ENCODE measurements at places on chromosomes 2 and 18.
A peak's percentile ranks its signal among the peaks of the same experiment; 100 is the strongest.

- DNase-seq = no peak
Measured at GRCh38 chr18:55529581-55529980, 58.4 kb downstream of the TCF4 start.

DNA sequence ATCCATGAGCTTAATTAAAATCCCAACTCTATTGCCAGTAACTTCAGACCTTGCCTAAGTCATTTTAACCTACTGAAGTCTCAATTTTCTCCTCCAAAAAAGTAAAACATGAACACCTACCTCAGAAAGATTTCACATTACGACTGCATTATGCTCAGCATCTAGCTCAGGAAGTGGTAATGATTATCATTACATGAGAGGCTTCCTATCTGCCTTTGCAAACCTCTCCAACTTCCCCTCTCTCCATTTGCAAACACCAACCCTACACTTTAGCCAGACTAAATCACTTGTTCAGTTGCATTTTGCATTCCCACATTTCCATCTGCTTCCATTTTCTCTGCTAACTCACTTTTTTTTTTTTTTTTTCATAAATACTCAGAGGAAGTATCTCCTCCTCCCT lies 6.8 kb downstream of the SLC38A11 start:
- no peak for DNase-seq

DNA sequence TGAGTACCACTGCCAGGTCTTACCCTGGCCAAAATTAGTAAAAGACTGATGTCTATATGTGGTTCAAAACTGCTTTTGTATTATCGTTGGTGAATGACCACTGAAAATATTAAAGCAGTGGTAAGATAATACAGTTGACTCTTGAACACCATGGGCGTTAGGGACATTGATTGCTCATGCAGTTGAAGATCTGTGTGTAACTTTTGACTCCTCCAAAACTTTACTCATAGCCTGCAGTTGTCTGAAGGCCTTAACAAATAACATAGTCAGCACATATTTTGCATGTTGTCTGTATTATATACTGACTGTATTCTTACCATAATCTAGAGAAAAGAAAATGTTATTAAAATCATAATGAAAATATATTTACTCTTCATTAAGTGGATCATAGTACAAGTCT lies 5.8 kb upstream of the ANKRD12 start:
- no peak for DNase-seq

DNA sequence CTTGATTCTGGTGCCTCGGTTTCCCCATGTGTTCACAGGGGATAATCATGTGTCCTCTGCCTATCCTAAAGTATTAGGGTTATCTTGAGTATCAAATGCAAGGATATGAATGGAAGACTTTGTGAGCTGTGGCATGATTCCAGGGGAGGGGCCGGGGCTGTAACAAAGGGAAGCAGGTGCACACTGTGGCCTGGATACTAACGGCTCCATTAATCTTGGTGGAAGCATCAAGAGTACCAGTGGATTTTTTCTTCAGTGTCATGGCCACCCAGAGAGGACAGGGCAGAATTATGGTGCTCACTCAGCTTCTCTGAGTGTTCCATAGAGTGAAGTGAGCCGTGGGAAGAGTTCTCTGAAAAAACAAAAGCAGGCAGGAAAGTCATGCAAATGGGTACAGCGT lies 320.1 kb downstream of the ALK start:
- DNase-seq = no peak

DNA sequence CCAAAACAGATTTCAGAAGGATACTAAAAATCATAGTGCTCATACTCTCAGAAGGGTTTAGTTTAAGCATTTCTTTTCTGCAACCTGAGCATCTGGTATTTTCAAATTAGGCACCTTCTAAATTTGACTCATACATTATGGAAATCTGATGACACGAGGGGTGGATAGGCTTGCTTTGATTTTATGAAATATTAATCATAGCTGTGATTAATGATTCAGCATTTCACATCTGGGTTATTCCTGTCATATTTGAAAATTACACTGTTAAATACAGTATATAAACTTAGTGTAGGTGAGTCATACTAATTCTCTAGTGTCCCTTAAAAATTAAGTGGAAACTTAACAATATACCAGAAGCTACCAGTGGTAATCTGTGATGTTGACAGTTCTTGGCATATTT lies 47.7 kb downstream of the MRPS9 start:
- no peak for DNase-seq

DNA sequence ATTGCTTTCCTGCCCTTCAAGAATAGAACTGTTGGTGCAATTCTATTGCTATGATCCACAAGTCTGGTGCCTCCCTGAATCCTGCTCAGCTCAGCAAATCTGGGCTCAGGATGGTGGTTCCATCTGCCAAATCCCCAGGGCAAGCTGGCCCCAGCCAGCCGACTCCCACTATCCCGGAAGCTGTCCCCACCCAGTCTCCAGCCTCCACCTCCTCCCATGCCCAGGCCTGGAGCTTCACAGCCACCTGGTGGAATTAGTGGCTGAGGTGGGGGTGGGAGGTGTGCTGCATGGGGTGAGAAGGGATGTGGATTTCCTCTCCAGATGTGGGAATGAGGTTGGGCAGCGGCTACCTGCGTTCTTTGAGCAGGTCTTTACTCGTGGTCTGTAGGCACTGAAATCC lies 119.3 kb upstream of the SMAD2 start:
- DNase-seq = no peak

GRCh38 chr2:135948141-135948540 lies 37.3 kb downstream of the DARS1 start:
- DNase-seq = no peak

- no peak for DNase-seq
Measured at GRCh38 chr18:12703096-12703567, 290 bp downstream of the PSMG2 start.

DNA sequence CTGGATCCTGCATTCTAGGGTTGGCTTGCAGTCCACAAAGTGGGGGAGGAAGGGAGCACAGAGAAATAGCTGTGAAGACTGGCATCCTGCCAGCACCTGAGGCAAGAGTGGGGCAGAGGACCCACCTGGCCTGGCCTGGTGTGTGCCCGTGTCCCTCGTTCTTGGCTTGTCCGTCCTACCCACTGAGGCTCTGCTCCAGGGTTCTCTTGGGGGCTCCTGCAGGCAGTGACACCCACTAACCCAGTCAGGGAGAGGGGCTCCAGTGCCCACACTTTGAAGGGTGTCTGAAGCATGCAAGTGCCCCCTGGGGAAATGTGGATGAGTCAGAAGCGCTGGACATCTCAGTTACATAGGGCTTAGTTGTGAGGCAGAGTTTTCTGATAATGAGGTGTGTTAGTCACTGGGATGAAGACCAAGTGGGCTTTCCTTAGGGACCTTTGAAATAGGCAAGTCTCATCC lies 79.4 kb downstream of the SLC4A3 start:
- no peak for DNase-seq

- no peak for DNase-seq
Measured at GRCh38 chr2:191748059-191748461, 70.1 kb downstream of the NABP1 start.

DNA sequence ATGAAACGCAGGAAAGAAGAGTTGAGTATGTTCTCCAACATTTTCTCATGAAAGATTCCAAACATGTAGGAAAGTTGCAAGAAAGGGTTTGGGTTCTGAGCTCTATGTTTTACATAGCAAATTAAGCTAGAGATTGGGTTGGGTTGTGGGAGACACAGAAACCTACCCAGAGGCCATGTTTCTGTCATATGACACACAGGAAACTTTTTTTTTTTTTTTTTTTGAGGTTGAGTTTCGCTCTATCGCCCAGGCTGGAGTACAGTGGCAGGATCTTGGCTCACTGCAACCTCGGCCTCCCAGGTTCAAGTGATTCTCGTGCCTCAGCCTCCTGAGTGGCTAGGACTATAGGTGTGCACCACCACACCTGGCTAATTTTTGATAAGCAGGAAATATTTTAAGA lies 57.6 kb downstream of the DOCK10 start:
- DNase-seq = no peak

- no peak for DNase-seq
Measured at GRCh38 chr2:240876475-240877251, 8.0 kb downstream of the AGXT start.

- DNase-seq = peak; percentile 24
Measured at GRCh38 chr2:149167001-149167780, 128.7 kb downstream of the LYPD6B start.

DNA sequence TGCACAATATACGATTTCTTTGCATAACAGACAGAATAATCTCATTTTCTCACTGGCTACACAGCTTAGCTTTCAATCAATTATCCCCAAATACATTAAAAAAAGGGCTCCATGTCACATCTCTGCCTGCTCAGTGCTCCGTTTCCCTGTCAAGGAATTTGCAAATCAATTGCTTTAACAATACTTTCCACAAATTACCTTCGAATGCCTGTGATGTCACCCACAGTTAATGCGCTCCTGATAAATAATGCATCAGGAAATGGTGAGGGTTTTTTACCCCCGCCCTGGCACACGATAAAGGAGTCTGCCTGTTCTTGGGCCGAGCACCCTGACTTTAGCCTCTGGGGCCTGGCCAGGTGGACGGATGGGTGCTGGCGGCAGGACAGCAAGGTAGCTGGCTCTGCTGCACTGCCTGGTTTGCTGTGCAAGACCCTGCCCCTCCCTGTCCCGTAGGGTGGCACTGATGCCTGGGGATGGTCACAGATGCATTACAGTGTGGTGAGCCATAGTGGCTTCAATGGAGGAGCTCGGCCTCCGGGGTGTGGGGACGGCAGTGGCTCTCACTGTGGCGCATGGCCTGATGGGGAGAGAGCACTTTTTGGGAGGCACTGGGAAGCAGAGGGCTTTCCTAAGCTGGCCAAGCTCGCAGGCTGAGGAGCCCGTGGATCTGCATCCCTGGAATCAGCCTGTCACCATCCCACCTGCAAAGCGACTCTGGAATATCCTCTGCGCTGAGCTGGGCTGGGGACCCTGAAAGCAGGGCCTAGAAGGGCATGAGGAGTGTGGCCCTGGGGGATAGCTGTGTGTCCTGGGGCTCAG lies 88.3 kb upstream of the HS6ST1 start:
- no peak for DNase-seq

- no peak for DNase-seq
Measured at GRCh38 chr2:118576109-118576855, 271.2 kb downstream of the EN1 start.

DNA sequence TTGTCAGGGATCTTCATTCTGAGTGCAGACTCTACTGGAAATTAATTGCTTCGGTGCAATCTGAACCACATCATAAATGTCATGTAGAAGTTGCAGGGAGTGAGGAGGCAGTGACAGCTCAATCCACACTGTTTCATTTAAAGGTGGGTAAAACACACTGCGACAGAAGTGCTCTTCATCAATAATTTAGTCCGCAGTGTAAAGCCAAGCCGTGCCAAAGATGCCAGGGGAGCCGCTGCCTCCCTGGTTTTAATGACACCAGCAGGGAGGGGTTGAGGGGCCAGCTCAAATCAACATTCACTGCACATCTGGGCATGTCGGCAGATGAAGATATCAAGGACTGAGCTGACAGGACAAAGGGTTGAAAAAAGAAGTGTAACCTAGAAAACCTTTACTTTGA lies 305.7 kb upstream of the VRK2 start:
- DNase-seq = no peak

DNA sequence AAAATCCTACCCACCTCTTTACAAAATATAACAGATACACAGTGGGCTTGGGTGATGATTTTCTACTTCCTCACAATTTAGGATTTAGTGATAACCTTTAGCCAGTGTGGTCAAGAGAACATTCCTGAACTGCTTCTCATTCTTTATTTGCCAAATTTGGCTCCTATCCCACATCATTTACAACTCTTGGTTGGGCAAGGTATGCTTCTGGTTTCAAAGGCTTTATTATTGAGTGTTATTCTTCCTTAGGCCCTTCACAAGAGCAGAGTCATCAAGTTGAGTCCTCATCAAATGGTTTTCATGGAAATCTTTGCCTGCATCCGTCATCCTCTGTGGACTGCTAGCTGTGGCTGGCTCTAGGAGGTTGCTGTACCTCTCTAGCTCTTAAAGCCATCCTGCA lies 472.0 kb upstream of the ETAA1 start:
- DNase-seq = no peak

- DNase-seq = no peak
Measured at GRCh38 chr18:79687806-79688205, 8.2 kb downstream of the CTDP1 start.

GRCh38 chr2:10911291-10912075 lies at the start of gene KCNF1:
Gene KCNF1 (plus strand): TSS chr2:10911934. CDS start chr2:10912427, 493 bp downstream.
- DNase-seq = no peak

GRCh38 chr2:203603456-203604389 lies 68.6 kb upstream of the RAPH1 start:
- DNase-seq = no peak

DNA sequence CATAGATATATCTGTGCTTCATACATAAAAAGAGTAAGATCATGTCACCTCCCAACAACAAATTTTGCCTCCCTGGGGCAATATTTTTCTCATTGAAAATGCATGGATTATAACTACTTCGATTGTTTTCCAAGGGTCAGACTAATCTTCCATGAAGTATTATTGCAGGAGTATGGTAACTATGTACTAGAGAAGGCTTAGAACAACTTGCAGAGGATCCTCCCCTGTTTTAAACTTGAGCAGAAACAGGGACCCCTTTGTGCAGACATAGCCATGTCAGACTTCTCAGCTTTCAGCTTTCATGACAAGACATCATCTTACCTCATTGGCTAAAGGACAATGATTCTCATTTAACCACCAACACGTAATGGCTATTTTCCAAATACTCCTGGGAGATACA lies 13.2 kb upstream of the RAB27B start:
- no peak for DNase-seq

GRCh38 chr2:200306196-200306930 lies at the start of gene SPATS2L:
Gene SPATS2L (plus strand): TSS chr2:200306693. CDS start chr2:200389245, 82,552 bp downstream.
- DNase-seq = peak; percentile 31

DNA sequence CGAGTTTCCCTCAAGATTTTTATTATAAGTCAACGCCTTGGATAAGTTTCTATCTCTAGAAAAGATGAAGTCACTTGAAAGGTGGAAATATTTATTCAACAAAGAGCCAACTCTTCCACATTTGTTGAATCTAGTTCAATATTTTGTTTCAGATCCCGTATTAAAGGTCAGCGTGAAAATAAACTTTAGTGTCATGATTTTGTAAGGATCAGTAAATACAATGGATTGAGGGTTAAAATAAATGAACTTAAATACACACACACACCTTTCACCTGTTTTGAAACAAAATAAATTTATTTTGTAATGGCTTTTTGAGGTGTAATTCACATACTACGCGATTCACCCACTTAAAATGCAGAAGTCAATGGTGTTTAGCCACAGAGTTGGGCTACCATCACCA lies 16.0 kb upstream of the NPPC start:
- no peak for DNase-seq

- DNase-seq = no peak
Measured at GRCh38 chr2:118371515-118371914, 283.2 kb downstream of the INSIG2 start.

DNA sequence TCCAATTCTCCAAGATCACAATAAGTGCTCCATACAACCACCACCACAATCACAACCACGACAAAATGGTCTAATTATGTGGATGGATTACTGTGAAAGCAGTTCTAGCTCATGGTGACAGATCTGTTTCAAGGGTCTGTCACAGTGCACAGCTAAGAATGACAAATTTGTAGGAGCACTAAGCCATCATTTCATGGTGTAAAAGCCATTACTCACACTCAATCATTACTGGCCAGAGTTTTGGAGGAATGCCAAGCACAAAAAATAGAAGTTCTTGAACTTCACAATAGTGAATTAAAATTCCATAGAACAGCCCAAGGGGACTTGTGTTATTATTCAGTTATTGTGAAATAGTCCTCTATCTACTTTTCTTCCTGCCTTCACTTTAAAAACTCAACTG lies 2.3 kb downstream of the CPS1 start:
- DNase-seq = no peak

- no peak for DNase-seq
Measured at GRCh38 chr2:233416706-233417105, 62.4 kb downstream of the DGKD start.

GRCh38 chr18:22230471-22230945 lies 61.1 kb downstream of the GATA6 start:
- DNase-seq = no peak

GRCh38 chr2:18976168-18976961 lies 382.1 kb downstream of the OSR1 start:
- no peak for DNase-seq

Measured in stimulated activated CD4-positive, alpha-beta T cell treated with anti-CD3 and anti-CD28 coated beads, Interleukin-12 subunit alpha, Interleukin-12 subunit beta, amount 100 ng/mL, for 48 hours (primary cell).